ENCODE measurements at places on chromosomes 1 and 21.

- DNase-seq, result no peak
Measured at GRCh38 chr1:159868766-159869165, 6.3 kb upstream of the VSIG8 start.

DNA sequence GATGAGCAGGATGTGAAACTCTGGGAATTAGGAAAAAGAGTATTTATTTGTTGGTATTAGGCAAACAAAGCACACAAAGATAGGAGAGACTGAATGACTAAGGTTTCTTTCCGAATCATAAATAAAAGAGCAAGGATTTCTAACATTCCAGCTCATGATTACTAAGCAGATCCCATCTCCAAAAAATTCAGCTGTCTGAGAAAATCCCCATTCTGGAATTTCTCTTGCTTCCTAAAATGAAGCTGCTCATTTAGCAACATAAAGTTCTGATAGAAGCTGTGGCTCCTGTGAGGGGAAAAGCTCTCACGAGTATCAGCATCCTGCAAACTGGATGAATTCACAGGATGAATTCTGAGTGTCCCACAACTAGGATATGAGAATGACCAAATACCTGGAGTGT is 6.7 kb upstream of the SH2D5 start:
- DNase-seq, result peak; percentile 70

DNA sequence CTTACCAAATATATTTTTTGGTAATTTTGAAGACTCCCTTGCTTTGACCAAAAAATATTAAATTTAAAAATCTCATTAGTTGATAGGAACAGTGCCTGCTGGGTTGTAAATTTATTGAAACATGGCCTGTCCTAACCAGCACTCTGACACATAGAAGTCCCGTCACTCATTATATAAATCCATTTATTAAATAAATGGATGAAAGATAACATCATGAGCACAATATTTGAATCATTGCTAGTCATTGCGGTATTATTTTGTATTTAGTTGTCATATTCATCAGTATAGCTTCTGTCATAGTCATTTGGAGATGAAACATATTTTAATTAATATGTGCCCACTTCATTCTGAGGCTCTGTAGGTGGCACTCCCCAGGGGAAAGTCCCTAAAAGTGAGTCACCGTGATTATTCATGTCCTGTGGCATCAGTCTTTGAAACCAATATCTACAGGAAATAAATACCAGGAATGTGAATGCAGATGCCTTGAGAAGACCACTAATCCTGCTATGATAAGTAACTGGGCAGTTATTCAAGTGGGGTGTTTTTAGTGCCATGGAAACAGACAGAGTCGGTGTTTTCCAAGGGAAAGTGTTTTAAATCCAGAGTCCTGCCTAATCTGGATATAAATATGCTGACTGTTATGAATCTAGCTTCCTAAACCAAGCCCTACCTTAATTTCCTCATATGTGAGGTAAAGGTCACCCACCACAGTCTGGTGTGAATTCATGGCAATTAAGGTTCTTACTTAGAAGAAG is 302.0 kb downstream of the DUSP10 start:
- peak; percentile 99 for DNase-seq

- DNase-seq, result no peak
Measured at GRCh38 chr1:180691322-180691913, 59.6 kb downstream of the XPR1 start.

GRCh38 chr1:207024202-207025145 is 8.1 kb downstream of the C1orf116 start:
- no peak for DNase-seq

DNA sequence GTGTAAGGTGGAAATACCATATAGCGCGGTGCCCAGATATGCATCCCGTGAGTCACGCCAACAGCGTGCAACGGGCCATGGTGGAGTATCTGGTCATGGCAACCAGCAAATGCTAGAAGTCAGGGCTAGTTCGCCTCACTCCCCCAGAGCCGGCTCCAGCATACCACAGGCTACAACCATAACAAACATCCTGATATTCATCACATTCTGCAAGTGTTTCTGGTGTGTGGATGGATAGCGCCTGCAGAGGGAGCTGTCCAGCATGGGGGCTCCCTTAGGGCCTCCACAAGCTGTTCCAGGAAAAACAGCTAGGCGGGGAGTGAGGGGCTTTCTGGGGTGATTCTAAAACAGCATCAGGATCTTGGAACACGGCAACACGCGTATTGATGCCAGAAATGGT is 6.8 kb downstream of the C1orf198 start:
- no peak for DNase-seq

- DNase-seq, result no peak
Measured at GRCh38 chr1:163928651-163929050, 606.9 kb downstream of the NUF2 start.

GRCh38 chr1:53656747-53657530 is 82.0 kb downstream of the GLIS1 start:
- DNase-seq, result no peak

DNA sequence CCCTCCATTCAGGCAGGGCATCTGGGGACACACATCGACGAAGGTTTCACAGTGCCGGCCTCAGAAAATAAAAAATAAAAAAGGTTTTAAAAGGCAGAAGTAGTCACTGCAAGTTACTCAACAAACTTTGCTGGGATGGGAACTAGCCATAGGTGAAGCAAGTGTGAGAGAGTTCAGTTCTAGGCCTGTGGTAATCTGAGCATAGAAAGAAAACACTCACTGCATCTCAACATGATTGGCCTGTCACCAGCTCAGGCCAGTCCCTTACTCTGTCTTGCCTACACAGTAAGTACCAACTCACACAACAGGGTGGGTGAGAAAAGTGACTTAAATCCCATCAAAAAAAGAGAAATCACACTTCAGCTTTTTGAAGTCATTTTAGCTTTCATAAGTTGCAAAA is 30.2 kb upstream of the ADAM30 start:
- no peak for DNase-seq

DNA sequence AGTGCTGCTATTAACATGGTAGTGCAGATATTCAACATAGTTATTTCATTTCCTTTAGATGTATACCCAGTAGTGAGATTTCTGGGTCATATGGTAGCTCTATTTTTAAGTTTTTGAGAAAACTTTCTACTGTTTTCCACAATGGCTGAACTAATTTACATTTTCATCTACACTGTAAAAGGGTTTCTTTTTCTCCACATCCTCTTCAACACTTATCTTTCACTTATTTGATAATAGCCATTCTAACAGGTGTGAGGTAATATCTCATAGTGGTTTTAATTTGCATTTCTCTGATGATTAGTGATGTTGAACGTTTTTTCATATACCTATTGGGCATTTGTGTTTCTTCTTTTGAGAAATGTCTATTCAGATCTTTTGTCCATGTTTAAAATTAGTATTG is 149.8 kb downstream of the PDE4B start:
- no peak for DNase-seq

DNA sequence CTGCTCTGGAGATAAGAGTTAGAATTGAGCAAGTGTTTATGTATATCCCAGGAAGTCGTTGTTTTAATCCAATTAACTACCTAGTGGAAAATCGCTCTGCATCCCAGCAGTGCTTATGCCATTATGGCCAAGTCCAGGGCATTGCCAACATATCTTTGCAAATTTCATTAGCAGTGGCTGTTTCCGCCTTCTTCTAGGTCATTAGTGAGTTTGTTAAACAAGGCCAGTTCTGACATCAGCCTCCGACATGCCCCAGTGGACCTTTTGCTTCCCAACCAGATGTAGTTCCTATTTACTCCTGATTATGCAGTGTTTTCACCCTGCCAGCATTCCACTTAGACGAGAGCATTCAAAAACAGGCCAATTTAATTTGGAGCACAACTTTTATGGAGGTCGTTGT is 106.8 kb upstream of the FAM78B start:
- no peak for DNase-seq

DNA sequence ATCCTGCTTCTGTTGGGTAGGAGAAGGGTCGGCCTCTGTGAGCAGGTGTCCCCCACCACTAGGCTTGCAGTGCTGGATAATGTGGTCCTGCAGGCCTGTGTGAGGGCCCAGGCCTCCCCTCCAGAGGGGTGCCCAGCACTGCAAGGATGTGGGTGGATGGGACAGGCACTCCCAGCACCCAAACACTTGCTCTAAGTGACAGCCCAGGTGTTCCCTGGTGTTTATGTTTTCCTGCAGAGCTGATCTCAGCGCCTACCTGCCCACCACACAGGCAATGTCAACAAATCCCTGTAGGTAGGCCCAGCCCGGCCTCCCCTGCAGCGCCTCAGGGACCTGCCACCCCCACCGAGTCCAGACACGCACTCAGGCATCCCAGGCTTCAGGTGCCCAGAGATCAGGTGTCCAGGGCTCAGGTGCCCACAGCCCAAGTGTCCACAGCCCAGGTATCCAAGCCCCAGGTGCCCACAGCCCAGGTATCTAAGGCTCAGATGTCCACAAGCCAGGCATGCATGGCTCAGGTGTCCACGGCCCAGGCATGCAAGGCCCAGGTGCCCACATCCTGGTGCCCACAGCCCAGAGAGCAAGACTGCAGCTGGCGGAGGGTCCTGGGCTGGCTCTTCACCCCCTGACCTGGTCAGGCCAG is 59.2 kb downstream of the WNT9A start:
- DNase-seq, result no peak

DNA sequence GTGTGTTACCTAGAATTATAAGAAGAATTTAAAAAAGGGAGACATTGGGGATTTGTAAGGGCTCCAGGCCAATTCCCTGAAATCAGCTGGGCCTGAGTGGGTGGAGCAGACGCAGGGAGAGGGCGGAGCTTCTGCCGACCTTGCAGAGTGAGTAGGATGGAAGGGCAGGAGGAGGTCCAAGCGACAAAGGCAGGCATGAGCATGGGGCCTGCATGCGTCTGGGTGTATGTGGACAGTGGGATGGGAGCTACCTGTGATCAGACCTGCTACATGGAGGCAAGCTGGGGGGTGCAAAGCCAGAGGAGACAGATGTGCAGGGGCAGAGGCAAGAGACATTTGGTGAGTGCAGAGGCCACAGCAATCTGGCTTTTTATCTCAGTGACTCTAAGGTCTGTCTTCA is 105.3 kb upstream of the OLIG2 start:
- DNase-seq, result no peak

DNA sequence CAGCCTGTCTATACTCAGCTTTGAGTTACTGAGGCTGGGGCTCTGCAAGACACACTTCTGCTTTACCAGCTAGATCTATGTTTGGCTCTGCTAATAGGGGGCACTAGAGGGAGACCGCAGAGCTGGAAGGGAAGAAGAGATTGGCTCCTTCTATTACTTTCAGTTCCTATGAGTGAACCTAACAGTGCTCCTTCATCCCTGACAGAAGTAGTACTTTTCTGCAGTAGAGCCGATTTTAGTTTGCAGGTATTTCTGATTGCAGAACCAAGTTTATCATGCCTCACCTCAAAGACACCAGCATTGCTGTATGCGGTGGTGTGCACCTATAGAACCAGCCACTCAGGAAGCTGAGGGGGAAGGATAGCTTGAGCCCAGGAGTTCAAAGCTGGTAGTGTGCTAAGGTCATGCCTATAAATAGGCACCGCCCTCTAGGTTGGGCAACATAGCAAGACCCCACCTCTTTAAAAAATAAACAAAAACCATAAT is 5.7 kb upstream of the ZDHHC18 start:
- DNase-seq, result no peak

- DNase-seq, result no peak
Measured at GRCh38 chr1:61279570-61279969, 197.2 kb downstream of the NFIA start.

GRCh38 chr1:4605158-4605557 is 49.3 kb upstream of the AJAP1 start:
- no peak for DNase-seq

GRCh38 chr1:233268389-233269022 is 27.0 kb downstream of the PCNX2 start:
- no peak for DNase-seq

- DNase-seq, result no peak
Measured at GRCh38 chr1:111247125-111247838, 19.8 kb downstream of the CHI3L2 start.

- no peak for DNase-seq
Measured at GRCh38 chr1:45282351-45282750, 44.3 kb upstream of the HPDL start.

GRCh38 chr1:208137193-208137592 is 107.0 kb downstream of the PLXNA2 start:
- DNase-seq, result peak; percentile 22

All from ELR (cell line).